ENCODE measurements at places on chromosomes 16 and 17.

DNA sequence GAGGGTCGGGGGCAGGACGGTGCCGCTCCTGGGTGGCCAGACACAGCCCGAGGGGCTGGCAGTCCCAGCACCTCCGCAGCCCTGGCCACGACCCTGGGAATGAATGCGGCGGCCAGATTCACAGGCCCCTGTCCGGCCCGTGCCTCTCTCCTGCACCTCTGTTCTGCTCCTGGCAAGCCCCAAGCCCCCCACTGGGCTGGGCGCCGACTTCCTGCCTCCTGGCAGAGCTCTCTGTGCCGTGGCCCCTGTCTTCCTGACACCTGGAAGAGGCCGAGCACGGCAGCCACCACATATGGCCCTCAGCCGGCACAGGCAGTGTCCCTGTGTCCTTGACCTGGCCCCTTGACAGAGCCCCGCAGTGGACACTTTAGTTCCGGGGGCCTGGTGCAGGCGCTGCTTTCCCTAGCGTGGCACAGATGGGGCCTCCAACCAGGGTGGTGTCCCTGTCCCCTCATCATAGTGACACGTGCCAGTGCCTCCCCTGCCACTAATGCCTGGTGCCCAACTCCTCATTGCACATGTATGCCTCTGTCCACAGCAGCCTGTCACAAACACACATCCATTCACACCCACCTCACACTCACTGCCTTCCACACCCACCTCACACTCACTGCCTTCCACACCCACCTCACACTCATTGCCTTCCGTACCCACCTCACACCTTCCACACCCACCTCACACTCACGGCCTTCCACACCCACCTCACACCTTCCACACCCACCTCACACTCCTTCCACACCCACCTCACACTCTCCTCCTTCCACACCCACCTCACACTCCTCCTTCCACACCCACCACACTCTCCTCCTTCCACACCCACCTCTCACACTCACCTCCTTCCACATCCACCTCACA lies 110.6 kb upstream of the PLCG2 start:
- no peak for DNase-seq

GRCh38 chr17:16293931-16294330 lies 59.3 kb downstream of the CENPV start:
- no peak for DNase-seq

- peak; percentile 72 for DNase-seq
These were observed 21.2 kb downstream of the PEMT start for GRCh38 chr17:17570140-17570797.

- DNase-seq: peak; percentile 83
These were observed 2.5 kb downstream of the P2RX1 start for GRCh38 chr17:3913531-3914311.

DNA sequence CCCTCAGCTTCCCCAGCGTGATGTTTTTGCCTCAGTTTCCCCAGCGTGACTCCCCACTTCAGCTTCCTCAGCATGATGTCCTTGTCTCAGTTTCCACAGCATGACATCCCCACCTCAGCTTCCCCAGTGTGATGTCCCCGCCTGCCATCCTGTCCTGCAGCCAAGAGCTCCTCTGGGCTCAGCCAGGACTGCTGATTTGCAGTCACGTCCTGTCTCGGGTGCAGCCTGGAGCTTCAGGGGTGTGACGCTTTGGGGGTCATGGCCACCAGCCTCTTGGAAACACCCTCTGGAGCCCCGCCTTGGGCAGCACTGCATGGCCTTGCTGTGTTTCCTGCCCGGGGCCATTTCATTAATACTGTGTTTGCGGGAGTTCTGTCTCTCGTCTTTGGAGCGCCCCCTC lies 16.5 kb upstream of the NUDT16L1 start:
- DNase-seq: no peak

GRCh38 chr16:17447101-17447569 lies 23.6 kb downstream of the XYLT1 start:
- DNase-seq: no peak

GRCh38 chr17:61591018-61591417 lies at the start of gene NACA2:
Gene NACA2, minus strand, starts transcription at chr17:61591219. Its CDS starts 39 bp downstream, at chr17:61591180.
- no peak for DNase-seq

DNA sequence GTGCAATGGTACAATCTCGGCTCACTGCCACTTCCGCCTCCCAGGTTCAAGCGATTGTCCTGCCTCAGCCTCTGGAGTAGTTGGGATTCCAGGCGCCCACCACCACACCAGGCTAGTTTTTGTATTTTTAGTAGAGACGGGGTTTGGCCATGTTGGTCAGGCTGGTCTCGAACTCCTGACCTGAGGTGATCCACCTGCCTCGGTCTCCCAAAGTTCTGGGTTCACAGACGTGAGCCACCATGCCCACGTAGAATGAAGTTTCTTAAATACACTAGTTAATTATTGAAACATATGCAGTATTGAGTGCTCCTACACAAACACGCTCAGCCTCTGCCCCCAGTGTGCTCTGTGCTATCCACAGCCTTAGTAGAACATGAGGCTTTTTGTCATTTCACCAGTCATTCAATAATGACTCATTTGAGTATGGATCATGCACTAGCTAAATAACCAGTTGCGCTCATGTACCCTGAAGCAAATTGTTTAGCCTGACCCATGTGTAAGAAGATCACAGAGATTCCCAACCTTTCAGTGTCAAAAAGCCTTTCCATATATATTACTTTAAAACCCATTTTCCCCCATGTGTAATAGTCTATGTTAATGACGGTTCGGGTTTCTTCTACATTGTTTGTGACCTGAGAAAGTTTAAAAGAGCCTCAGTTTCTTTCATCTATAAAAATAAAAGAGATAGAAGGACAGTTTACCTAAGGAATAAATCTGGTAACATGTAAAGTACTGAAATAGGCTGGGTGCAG lies 49.7 kb downstream of the TUBD1 start:
- peak; percentile 97 for DNase-seq

- DNase-seq: no peak
These were observed 33.9 kb downstream of the PLD6 start for GRCh38 chr17:17172001-17172939.

DNA sequence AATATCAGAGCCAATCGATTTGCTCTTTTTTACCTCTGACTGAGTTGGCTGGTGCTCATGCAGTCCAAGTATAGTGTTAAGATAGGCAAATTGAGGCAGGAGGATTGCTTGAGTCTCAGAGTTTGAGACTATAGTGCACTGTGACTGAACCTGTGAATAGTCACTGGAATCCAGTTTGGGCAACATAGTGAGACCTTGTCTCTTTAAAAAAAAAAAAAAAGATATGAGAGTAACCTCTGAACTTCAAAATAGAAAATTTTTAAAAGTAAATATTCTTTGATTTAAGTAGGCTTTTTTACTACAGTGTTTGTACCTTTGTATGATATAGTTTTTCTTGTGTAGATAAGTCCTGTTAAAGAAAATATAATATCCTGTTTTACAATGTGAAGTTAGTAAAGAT lies 3.4 kb downstream of the CCP110 start:
- DNase-seq: no peak

GRCh38 chr16:2089706-2090480 lies 42.1 kb downstream of the TSC2 start:
- DNase-seq: no peak

- peak; percentile 87 for DNase-seq
These were observed at the start of gene PLCG2 for GRCh38 chr16:81778861-81779535. Gene PLCG2, plus strand, starts transcription at chr16:81779291. Its CDS starts 6,699 bp downstream, at chr16:81785990.
